IMR-90 (cell line): ENCODE measurements at places on chromosomes 1 and 21. TPM values are rescaled to one million over a fixed set of nuclear protein-coding genes. Genes with fewer than 3 reads are reported as not detected.
A peak's percentile ranks its signal among the peaks of the same experiment; 100 is the strongest.

- DNase-seq, result no peak
These were observed 21.3 kb downstream of the LSS start for GRCh38 chr21:46207006-46207919.

The HRNR gene
- not detected in 2 replicates for total RNA-seq

- DNase-seq, result peak; percentile 22
These were observed 22.2 kb upstream of the GNG12 start for GRCh38 chr1:67855444-67855843.

GRCh38 chr1:50970509-50970887, 453 bp downstream of the CDKN2C start:
- no peak for DNase-seq

The SNAPIN gene
- 37.2 and 40.9 TPM in 2 replicates for total RNA-seq

DNA sequence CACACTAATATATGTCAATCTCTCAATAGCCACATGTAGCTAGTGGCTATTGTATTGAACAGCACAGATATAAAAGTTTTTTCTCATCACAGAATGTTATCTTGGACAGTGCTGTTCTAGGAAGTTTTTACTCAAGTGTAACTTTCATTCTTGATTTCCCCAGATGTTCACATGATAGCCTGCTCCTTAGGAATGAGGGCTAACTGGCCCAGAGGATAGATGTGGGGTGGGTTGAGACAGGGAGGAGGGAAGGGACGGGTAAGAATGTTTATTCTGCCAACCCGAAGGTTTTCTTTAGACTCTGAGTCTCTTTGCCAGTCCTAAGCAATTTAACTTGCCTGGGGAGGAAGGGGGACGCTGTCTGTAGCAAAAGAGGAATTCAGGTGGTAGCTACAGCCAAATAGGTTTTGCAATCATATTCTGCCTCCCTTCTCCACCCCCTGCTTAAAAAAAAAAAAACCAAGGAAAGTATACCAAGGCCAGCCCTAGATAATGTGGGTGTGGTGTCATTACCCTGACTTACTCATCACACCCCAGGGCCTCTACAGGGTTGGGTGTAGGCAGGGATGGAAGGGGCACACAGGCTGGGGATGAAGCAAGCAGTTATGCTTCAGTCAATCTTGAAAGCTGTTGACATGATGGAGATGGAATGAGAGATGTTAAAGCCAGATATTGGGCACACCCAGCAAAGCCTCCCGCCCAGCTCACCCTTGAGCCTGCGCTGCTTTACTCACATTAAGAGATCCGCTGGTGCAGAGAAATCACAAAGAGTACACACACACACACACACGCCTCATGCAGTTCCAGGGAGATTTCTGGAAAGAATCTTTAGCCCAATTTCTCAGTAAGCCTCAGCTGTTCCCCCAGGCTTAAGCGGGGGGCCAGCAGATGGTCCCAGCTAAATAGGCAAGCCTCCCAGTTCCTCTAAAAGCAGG, 59.9 kb downstream of the PLXNA2 start:
- DNase-seq, result peak; percentile 40

The KCNK1 gene
- 0.90 and 1.1 TPM in 2 replicates for total RNA-seq

DNA sequence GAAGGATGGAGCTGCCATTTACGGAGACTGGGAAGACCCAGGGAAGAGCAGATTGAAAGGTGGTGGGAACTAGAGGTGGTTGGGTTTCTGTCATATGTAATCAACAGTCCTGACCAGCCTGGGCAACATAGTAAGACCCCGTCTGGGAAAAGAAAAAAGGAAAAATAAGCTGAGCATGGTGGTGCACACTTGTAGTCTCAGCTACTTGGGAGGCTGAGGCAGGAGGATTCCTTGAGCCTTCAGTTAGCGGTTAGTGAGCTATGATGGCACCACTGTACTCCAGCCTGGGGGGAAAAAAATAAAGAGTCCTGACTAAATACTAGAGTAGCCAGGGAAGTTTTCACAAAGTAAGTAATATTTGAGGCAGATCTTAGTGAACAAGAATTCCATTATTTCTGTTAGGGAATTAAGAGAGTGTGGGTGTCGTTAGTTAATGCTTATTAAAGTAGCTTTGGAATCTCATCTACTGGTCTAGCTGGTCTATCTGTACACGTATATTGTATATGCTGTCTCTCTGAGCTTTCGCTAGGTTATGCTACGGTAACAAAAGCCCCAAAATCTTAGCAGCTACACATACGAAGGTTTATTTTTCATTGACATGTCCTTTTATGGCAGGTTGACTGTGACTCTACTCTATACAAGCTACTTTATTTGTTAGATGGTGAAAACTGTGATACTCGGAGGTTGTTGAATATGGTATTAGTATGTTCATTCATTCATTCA, 4.4 kb downstream of the NBPF1 start:
- no peak for DNase-seq

- DNase-seq, result peak; percentile 75
These were observed at the start of gene GBP3 for GRCh38 chr1:89022167-89022959. GBP3 (minus strand) TSS chr1:89022866; CDS start chr1:89020721, 2,145 bp downstream.

GRCh38 chr1:71778940-71779339, 503.4 kb downstream of the NEGR1 start:
- no peak for DNase-seq

DNA sequence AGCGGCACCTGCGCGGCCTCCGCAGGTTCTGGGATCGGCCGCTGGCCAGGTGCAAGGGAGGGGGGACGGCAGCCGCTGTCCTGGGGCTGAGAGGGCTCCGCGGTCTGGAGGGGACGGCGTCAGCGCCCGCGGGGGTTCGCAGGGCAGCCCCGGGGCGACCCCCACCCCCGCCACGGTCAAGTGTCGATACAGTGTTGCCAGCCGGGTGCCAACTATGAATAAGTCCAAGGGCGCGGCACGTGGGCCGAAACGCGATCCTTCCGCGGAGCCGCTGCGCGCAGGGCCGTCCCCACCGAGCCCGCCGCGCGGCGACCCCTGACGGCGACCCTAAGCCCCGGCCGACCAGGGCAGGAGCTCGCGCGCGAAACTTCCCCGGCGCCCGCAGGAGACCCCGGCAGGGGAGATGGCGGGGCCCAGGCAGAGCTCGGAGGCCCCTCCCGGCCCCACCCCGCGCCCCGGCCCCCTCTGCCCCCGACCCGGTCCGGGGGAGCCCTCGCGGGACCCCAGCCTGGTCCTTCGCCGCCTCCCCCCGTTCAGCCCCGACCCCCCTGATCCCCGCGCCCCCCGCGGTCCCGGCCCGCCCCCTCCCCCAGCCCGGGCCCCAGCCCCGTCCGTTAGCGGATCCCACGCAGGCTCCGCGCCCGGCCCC, 586 bp upstream of the AGPAT3 start:
- peak; percentile 16 for DNase-seq

The CELA2B gene
- not detected in 2 replicates for total RNA-seq

The XCL1 gene
- not detected in 2 replicates for total RNA-seq

- no peak for DNase-seq
These were observed 99.7 kb upstream of the CD34 start for GRCh38 chr1:208010487-208011071.

GRCh38 chr1:179955731-179956130, 1.1 kb downstream of the CEP350 start:
- DNase-seq, result no peak

- peak; percentile 98 for DNase-seq
These were observed 53.0 kb upstream of the DESI2 start for GRCh38 chr1:244599937-244600350.

The RIMS3 gene
- 0.28 and 0.36 TPM in 2 replicates for total RNA-seq

GRCh38 chr1:212310383-212310782, 25.2 kb downstream of the PPP2R5A start:
- no peak for DNase-seq

GRCh38 chr21:38911484-38912101, 105.9 kb downstream of the ETS2 start:
- DNase-seq, result no peak

DNA sequence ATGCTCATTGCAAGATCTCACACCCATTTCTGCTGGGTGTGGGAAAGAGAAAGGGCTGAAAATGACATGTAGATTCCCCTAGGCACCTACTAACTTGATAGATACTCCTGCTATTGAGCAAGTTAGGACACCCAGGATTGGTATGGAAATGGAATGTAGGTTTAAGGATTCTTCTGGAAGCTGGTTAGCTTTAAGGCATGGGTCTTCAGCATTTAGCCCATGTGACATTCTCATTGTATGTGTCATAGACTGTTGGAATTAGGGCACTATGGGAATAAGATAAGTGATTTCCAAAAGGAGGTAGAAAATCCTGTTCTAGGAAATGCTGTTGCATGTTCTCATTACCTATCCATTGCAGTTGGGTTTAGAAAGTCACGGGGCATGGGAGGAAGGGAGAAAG, 76.2 kb downstream of the DISC1 start:
- DNase-seq, result peak; percentile 65

The UQCRHL gene
- 1.4 and 2.8 TPM in 2 replicates for total RNA-seq
